Bone marrow (tissue), 2 donors: ENCODE measurements at places on chromosomes 1 and 21.

DNA sequence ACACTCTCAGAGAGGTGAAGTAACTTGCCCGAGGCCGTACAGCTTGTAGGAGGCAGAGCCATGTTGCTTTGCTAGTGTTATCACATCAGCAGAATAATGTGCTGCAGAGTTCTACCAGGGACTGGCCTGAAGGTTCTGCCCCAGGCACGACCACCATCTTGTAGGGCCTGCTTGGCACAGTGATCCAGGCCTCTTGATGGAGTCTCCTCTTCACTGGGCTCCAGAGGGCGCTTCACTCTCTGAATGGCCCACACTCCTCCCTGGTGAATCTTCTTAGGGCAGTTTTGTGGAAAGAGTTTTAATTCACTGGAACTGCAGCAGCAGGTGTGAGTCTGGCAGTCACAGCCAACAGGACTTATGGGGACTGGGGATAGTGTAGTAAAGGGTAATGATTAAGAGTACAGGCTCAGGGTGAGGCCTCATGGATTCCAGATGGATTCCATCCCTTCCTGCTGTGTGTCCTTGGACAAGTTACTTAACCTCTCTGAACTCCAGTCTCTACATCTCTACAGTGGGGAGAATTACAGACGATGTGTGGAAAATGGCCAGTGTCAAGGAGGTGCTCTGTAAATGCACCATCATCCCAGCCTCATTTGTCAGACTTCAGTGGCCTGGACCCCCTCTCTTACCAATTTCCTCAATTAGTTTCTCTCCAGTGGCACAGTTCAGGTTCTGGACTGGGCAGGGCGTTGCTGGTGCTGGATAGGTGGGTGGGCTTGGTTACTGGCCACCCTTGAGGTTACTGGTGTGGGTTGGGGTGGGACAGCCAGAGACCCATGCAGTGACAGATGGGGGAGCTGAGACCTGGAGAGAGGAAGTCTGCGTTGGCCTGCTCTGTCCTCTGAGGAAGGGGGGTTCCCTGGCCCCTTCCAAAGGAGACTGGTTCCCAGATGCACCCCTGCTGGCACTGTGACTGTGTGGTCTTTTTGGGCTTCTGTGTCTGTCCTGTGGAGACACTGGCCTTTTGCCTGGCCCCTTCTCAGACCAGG is 45.9 kb upstream of the CSF3R start:
- no peak for DNase-seq

GRCh38 chr1:180173952-180174351 is 19.3 kb downstream of the QSOX1 start:
- DNase-seq, result no peak

DNA sequence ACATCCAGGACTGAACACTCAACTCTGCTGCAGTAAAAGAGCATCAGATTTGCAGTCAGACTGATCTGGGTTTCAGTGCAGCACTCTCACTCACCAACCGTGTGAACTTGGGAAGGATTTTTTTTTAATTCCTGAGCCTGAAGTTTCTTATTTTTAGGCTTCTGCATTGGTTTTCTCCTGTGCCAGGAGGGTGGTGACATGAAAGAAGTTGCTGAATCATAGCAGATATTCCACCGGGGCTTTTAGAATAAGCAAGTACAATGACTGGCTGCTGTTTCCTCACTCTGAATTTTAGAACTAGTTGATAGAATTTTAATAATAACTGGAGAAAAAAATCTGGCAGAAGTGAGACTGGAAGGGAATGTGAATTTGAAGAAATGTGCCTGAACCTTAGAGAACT is 11.6 kb downstream of the ADAM30 start:
- DNase-seq, result no peak

DNA sequence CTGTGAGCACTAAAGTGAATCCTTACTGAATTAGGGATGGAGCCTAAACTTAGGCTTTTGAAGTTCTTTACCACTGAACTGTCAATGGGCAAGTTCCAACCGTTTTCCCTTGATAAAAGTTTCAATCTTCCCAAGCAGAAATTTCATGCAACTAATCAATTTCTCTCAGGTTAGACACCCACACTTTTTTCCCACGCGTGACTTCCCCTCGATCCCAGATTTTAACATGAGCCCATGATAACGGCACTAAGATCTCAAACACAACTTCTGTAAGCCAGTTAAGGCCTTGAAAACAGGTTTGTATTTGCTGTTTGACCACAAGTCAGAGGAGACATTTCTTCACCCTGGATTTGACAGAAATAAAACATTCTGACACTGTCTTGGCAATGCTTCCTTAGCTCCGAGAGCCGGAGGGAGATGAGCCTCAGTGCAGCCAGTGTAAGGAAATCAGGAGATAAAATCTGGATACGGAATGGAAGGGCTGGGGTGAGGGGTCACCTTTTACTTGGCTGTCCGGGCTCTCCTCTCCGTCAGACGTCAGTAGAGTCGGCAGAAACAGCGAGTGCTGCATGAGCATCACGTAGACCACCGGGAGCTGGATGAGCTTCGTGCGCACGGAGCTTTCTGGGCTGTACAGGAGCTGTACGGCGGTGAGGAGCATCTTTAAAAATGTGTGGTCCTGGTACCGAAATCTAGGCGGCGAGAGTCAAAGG is 39.7 kb downstream of the MRAP start:
- no peak for DNase-seq

- DNase-seq, result no peak
These were observed 154.5 kb downstream of the ST6GALNAC5 start for GRCh38 chr1:77021732-77022131.
